ENCODE measurements at places on chromosomes 1 and 21.

GRCh38 chr1:234413990-234414389 is 40.7 kb downstream of the COA6 start:
- DNase-seq: no peak

GRCh38 chr21:35366394-35367080 is 317.4 kb upstream of the RUNX1 start:
- DNase-seq: no peak

DNA sequence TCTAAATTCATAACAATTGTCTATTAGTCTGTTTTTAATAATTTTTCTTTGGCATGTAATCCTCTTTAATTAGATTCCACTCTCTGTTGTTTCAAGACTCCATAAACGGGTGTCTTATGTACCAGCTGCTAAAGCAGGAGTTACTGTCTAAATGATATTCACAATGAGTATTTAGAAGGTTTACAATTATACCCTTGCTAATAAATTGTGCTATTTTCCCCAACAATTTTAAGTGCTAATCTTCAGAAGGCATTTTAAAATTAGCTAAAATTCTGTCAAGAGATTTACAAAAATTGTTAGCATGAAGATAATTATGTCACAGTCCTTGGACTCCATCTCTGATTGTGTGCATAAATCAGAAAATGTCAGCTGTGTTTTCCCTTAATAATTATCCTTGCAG is 83.7 kb downstream of the DPYD start:
- no peak for DNase-seq

DNA sequence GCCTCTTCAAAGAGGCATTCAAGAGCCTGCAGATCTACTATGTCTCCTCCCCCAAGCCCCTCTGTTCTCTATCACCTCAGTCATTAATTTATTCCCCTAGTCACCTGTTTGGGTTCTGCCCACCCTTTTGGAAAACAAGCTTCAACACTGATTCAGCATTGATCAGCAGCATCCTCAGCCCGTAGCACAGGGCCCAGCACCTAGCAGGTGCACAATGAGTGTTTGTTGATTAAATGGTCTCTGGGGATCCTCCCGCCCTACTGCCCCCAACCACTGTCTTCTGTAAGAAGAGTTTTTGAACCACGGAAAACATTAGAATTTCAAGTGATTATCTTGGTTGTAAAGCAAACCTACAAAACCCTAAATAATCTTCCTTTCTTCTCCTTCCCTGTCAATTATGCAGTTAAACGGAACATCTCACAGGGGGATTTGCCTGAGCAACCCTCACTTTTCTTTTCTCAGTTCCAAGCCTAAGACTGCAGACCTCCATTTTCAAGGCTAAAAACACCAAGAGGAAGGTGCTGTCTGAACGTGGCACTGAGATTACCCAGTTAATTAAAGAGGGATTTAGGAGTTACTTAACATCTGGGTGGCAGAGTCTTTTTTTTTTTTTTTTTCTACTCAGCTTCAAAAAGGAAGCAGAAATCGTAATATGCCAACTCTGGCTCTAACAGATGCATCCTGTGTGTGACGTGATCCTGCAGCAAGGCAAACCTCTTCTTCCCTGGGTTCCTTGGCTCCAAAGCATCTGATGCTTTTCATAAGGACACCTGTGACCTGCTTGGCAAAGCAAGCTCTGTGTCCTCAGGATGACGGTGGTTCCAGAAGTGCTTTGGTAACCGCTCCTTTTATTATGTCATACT is 163.0 kb downstream of the KAZN start:
- no peak for DNase-seq

DNA sequence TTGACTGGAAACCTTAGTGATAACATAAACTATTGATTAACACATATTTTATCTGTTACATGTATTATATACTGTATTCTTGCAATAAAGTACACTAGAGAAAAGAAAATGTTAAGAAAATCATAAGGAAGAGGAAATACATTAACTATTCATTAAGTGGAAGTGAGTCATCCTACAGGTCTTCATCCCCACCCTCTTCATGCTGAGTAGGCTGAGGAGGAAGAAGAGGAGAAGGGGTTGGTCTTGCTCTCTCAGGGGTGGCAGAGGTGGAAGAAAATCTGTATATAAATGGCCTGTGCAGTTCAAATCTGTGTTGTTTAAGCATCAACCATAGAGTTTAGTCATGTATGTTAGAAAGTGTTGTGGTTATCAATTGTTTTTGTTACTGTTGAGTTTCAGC is 66.1 kb upstream of the CHODL start:
- no peak for DNase-seq

DNA sequence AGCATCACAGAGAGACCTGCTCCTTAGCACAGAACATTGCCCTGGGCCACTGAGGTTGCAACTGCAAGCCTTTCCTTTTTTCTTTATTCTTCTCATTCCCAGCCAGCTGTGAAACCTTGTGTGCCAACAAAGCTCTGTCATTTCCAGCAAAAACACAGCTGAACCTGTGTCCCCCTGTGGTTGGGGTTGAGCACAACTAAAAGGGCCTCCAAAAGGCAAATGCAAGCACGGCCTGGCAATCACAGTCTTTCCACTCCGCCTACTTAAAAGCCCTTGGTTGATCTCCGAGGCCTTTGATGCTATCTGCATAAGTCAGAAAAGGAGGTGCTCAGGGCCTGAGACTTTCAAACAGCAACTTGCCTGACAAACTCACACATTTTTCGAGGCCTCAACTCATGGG is 32.7 kb downstream of the SUSD4 start:
- no peak for DNase-seq

GRCh38 chr1:197783510-197783948 is 8.2 kb upstream of the DENND1B start:
- no peak for DNase-seq

DNA sequence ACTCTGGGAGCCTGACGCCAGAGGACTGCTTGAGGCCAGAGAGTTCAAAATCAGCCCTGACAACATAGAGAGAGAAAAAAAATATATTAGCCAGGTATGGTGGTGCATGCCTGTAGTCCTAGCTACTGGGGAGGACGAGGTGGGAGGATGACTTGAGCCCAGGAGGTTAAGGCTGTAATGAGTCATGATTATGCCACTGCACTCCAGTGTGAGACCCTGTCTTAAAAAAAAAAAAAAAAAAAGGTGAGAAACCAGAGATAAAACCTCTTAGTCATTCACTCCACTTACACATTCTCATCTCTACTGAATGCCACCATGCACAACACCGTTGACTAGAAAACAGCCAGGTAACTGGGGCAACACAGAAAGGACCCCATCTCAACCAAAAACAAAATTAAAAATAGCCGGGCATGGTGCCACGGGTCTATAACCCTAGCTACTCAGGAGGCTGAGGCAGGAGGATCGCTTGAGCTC is 178.1 kb downstream of the SLC45A1 start:
- no peak for DNase-seq

- no peak for DNase-seq
Observed at GRCh38 chr1:44827197-44828002, 15.7 kb downstream of the PTCH2 start.

DNA sequence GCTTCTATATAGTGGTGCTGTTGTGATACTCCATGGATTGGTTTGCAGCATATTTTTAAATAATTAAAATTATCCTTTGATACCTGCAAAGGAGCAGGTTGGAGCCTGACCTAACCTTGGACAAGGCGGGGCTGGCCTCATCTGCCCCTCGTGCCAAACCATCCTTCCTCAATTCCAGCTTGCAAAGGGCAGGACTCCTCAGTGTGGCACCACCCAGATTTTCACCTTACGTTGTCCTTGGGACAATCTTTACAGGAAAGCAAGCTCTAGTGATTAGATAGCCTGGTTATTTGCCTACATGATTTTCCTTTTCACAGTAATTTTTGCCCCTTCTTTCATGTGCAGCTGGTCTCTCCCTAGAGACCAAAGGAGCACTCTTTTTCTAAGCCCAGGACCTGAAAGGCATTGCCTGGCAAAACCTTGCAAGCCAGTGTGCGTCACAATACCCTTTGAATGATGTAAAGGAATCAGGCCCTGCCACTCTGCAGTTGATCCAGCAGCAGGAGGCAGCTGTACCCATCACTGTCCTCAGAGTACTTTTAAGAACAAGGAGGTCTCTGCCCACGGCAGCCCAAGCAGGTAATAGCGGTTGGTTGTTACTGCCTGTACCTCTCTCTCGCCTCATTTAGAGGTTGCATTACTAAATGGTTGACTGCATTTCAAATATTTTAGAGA is 99.4 kb downstream of the ADSS2 start:
- no peak for DNase-seq

DNA sequence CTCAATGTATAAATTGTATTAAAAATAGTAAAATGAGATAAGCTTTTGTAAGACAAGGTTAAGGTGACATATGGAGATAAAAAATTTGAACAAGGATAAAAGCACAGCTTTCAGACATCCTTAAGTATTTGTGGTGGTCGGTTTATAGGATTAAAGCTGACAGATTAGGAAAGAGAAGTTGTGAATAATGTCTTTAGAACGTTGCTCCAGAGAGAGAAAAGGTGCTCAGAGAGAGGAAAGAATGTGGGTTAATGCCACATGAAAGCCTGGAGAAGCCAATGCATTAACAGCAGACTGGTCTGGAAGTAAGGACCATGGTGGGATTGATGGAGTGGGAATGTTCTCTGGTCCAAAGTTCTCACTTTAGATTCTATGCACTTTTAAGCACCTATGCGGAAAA is 44.8 kb downstream of the ATP6V1G3 start:
- DNase-seq: no peak

- DNase-seq: no peak
Observed at GRCh38 chr1:56803561-56804156, 15.5 kb downstream of the FYB2 start.

DNA sequence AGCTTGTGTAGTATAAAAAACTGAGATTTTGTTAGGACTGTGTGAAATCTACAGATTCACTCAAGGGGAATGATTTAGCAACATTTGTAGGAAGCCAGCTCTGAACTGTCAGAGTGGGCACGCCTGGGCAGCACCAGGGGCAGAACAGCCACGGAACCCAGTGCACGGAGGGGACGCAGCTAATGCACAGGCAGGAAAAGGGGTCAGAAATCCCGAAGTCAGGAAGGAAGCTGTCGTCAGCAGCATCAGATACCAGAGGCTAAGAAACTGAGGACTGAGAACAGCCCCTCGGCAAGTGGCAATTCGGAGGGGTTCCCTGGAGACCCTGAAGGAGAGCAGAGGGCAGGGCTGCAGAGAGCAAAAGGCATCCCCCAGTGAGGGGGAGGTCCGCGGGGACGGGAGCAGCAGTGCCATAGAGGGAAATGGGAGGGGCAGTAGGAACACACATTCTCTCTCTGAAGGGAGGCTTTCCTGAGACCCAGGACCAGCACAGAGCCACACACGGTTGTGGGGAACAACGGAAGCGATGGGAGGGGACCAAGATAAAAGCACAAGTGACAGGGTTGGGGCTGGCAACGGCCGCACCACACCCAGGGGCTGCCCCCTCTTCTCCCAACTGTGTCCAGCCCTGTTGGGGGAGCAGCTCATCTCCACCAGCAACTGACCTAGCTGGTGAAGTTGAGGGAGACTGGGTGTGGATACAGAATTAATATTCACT is 12.7 kb downstream of the UBE2J2 start:
- DNase-seq: no peak

DNA sequence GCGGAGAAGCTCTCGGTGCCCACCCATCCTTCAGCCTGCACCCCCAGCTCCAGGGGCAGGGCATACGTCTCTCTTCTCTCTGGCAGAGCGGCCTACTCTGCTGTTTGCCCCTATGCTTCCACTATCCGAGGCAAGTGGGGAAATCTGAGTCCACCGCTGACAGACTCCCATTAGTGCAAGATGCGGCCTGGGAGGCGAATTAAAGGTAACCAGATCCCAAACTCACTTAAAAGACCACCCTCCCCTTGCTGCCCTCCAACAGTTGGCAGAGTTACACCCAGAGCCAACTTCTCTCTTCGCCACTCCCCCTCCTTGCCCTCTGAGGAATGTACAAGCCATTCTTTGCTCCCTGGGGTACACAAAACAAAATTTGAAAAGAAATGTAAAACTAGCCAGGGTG is 6.4 kb downstream of the FOXD3 start:
- DNase-seq: no peak

DNA sequence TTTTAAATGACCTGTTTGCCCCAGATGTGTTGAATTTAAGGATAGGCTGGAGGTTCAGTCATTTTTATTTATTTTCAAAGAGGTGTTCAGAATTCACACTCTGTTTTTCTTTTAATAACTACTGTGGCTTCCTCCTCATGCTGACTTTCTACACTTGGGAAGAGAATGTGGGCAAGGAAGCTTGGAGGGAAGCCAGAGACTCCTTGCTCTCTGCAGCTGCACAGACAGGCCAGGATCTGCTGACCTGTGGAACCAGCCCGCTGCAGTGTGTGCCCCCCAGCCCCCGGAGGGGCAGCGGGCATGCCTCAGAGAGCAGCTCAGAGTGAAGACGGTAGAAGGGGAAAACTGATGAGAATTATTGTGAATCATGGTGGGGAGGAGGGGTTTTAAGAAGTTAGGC is 16.9 kb downstream of the MGST3 start:
- no peak for DNase-seq

GRCh38 chr1:207499573-207499972 is 3.6 kb downstream of the CR1 start:
- DNase-seq: peak; percentile 40

- no peak for DNase-seq
Observed at GRCh38 chr1:155127967-155128754, 485 bp downstream of the EFNA1 start.

DNA sequence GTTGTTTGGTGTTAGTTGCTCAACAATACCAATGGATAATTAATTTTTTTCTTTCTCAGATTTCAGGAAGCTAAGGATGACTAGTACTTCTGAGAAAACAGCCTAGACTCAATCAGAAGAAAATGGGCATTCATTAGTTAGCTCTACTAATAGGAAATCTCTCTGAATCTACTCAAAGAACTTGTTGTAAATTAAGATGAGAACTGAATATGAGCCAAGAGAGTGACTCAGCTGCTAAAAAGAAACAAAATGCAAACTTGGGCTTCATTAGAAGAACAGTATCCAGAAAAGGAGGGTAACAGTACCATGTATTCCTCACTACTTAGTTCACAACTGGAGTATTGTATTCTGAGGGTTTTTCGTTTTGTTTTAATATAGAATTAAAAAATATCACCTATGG is 12.5 kb downstream of the FOXJ3 start:
- no peak for DNase-seq

DNA sequence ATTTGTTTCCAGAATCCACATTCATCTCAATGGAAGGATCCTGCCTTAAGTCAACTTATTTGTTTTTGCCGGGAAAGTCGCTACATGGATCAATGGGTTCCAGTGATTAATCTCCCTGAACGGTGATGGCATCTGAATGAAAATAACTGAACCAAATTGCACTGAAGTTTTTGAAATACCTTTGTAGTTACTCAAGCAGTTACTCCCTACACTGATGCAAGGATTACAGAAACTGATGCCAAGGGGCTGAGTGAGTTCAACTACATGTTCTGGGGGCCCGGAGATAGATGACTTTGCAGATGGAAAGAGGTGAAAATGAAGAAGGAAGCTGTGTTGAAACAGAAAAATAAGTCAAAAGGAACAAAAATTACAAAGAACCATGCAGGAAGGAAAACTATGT is 2.6 kb downstream of the GADD45A start:
- DNase-seq: no peak

- DNase-seq: no peak
Observed at GRCh38 chr1:41631971-41632370, 147.5 kb upstream of the EDN2 start.

Data from activated CD8-positive, alpha-beta memory T cell treated with anti-CD3 and anti-CD28 coated beads for 4 hours (primary cell).